ENCODE measurements at places on chromosomes 16 and 17.

- DNase-seq, result no peak
Measured at GRCh38 chr17:50421308-50422051, 4.5 kb upstream of the ACSF2 start.

- no peak for DNase-seq
Measured at GRCh38 chr16:64013856-64014255, 1108.0 kb downstream of the CDH11 start.

GRCh38 chr17:57984936-57985674, 2.9 kb downstream of the VEZF1 start:
- no peak for DNase-seq

GRCh38 chr16:47815655-47816054, 340.1 kb downstream of the ABCC12 start:
- no peak for DNase-seq

DNA sequence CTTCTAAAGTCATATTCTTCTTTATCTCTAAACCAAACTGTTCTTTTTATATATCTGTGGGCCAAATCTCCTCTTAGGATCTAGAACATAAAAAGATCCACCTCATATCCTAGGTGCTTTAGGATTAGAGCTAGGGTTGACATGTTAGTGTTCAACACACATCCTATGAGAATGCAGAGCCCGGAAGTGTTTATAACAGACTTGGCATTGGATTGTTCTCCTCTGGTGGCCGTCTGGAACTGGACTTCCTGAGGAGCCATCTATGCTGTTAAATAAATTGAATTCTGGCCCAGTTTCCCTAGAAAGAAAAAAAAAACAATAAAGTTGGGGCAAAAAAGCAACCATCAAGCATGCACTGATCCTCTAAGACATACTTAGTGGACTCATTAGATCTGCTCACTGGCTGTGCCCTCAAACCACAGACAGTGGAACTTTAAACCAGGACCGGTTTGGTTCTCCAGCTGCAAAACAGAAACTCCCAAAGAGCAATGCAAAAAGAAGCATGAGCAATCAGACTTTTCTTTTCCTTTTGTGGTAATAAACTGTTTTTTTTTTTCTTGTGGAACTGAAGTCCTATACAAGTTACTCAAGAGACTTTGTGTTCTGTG, 182.5 kb downstream of the ZNF18 start:
- no peak for DNase-seq

- peak; percentile 73 for DNase-seq
Measured at GRCh38 chr17:55264645-55265298, at the start of gene HLF. Gene HLF (plus strand): TSS chr17:55264960. CDS start chr17:55265485, 525 bp downstream.
